ENCODE measurements at places on chromosomes 3 and 15.

DNA sequence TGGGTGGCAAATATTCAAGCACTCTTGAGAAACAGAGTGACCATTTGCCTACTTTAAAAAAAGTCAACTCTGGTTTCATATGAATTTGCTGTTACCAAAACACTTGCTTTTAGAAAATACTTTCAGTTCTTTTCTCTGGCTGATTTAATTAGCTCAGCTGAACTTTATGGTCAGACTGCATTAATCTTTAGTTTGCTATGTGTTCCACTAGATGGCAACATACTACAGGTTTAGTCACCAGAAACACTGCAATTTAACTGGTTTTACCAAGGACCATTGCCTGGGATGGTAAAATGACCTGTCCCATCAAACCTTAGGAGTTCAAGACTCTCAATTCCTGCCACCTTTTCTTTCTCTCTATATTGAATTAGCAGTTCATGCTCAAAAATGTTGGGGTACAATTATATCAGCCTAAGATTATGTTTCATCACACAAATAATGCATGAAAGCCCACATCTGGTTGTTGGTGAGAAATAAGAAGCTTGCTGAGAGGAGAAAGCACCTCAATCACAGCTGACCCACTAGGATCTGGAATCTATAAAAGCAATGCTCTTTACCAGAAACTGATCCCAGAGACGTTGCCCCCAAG lies 14.2 kb downstream of the EIF4E3 start:
- no peak for DNase-seq

DNA sequence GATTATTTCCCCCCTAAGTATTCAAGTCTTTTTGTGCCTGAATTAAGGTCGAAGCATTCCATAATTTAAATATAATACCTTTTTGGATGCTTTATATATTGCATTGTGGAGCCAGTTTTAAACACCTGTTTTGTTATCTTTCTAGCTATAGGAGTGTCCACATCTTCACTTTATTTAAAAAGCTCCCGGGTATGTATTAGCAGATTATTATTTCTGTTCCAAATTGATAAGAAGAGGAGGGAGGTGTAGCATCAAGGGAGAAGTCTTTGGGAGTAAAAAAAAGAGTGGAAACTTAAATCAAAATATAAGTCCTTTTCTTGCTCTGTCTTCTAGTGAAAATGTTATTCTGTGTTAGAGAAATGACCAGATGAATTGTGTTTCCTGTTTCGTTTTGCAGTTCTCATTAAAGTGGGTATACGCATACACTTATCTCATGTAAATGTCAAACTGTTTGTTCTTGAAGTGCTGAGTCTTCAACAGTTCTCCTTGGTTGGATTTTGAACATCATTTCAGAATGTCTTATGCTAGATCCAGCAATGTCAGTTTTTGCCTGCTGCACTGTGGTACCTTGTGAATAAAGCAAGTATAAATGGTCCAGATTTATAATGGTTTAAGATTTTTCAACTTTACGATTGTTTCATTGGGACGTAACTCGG lies 105.8 kb downstream of the FNDC3B start:
- no peak for DNase-seq

DNA sequence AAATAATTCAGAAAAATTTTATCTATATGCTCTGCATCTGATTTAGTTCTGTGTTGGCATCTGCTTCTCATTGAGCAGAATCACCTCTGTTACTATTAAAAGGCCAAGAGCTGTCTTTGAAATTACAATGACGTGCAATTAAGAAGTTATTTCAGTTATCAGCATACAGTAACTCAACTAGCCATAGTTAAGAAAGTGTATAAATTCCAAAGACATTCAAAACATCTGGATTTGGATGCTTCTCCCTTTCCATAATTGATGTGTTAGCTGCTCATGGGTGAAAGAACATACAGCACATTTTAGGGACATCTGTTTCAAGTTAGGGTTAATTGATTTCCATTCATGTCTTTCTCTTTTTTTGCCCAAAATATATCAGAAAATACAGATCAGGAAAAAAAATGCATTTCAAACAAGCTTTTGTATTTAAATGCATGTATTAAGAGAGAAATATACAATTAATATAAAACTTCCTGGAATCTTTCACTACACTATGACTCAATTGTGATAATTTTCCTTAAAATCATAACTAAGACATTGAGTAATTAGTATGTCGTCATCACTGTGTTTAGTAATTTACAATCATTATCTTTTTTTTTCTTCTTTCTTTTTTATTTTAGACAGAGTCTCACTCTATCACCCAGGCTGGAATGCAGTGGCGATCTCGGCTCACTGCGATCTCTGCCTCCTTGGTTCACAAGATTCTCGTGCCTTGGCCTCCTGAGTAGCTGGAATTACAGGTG lies 82.7 kb upstream of the MBNL1 start:
- DNase-seq, result no peak

DNA sequence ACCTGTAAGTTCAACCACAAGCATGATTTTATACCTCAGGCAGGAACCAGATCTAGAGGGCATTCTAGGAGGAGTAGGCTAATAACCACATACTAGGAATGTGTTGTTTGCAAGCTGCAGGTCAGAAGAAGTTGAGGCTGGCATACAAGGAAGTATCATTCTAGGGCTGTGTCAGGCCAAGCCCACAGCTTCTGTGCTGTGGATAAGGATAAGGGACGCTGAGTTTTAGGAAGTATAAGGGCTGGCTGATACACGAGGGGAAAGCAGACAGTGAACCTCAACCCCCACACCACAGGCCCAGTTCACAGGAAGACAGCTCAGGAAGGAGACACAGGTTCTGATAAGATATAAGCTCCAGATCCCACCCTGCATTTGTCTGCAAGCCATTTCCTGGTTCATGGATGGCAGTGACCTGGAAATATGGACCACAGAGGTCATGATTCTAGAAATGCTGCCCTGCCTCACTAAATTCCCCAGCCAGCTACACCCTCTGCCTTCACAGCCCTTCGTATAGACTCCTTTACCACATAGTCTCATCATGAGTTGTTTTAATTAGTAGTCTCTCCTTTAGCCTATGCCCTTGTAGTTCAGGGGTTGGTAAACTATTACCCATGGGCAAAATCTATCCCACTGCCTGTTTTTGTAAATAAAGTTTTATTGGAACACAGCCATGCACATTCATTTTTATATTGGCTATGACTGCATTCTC lies 260.7 kb downstream of the OPA1 start:
- DNase-seq, result no peak

GRCh38 chr3:184155644-184156521 lies 706 bp downstream of the DVL3 start:
- DNase-seq, result no peak

- no peak for DNase-seq
These were observed 147.7 kb downstream of the CHSY1 start for GRCh38 chr15:101104141-101104540.

DNA sequence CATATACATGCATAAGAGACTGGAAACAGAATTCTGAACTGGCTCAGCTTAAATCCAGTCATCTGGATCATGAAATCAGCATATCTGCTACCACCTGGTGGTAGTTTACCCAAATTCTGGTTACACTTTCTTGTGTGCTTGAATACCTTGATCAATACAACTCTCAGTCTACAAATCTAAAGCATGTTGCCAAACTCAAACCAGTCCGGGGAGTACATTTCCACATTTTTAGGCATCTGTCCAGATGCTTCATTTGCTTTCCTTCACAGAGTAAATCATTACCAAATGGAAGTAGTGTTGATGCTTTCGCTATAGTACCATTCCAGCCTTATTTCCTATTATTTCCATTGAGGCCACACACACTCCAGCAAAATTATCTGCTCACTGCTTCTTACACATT lies 126.4 kb downstream of the P2RY1 start:
- DNase-seq, result no peak

All from stimulated activated naive B cell treated with anti-CD40 and anti-IgM and Interleukin-4, amounts not matched to agents 10 μg/mL and 1 μg/mL and 100 μg/mL, for 72 hours (primary cell).